NCI-H2081 (cell line): ENCODE measurements at places on chromosomes 11 and 22.

DNA sequence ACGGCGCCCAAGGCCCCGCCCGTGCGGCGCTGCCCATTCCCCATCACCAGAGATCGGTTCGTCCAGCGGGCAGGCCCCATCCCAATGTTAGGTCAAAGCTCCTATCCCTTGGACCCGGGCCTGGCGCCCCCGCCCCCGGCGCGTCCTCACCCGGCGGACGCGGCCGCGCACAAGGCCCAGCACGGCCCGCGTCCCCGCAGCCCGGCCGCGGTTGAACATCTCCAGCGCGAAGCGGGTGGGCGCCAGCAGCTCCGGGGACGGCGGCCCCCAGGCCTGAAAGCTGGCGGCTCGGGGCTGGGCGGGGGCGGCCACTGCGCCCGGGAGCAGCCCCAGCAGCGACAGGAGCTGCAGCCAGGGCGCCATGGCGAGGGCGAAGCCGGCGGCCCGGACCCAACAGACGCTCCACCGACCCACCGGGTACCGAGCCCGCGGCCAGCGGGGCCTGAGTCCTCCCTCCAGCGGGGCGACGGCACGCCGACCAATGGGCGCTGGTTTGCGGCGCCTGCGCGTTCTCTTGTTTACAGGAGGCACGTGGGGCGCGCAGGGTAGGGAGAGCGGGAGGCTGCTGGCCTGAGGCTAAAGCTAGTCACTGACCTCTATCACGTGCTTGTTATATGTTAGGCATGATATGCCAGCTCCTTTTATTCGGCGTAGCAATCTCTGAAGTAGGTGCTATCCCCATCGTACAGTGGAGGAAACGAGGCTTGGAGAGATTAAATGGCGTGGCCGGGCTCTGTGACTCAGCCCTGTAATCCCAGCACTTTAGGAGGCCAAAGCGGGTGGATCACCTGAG lies at the start of gene CTSF:
TSS of gene CTSF (minus strand) at position 483 of the 793 bp plus-strand sequence. CDS start at position 363, 120 bp downstream.
- peak; percentile 85 for DNase-seq

DNA sequence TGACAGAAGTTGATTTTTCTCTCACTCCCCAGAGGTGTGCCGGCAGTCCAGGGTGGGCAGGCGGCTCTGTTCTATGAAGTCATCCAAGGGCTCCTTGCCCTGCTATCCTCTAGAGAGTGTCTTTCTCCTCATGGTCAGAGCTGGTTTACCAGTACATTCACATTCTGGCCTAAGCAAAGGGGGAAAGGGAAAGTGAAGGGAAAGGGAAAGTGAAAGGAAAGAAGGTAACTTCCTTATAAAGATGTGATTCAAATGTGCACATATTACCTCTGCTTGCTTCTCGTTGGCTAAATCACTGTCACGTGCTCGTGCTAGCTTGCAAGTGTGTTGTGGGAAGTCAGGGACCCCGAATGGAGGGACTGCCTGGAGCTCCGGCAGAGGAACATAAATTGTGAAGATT lies 2.9 kb upstream of the HTATIP2 start:
- DNase-seq = no peak

DNA sequence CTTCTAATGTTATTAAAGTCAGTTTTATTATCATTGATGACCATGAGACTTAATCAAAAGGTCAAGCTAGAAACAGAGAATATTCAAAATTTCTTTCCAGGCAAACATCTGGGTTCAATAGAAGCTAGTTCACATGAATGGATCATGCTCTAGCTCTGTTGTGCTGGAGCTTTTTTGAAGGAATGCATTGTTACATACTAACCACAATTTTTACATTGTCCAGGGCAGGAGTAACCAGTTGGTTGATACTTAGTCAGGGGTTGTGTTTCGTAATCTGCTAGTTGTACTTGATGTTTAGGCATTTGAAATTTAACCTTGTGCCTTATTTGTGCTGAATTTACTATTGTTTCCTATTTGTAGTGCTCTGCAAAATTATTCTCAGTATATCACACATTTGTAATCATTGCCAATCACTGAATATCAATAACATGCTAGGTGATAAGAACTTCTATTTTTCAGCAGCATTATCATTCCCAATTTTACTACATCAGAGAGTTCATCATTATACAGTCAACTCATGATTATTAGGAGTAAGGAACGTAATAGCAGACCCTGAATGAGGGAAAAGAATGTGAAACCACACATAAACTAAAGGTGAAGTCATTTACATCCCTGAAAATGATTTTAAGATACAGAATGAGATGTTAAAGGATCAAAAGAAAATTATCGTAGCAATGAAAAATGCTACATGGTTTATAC lies 23.2 kb downstream of the NF2 start:
- no peak for DNase-seq

DNA sequence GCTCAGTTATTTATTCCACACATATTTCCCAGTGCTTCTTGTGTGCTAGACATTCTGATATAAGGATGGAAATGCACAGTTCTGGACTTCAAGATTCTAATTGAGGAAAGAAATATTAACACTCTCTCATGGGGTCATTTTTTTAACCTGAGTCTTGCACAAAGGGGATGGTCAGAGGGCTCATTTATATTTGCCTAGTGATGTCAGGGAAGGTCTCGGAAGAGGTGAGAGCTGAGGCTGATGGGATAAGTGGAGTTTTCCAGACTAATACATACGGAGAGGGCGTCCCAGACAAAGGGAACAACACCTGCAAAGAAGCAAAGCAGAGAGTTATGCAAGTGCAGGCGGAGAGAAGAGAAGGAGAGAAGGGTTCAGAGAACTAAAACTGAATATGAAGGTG lies 1304.6 kb upstream of the TENM4 start:
- no peak for DNase-seq

DNA sequence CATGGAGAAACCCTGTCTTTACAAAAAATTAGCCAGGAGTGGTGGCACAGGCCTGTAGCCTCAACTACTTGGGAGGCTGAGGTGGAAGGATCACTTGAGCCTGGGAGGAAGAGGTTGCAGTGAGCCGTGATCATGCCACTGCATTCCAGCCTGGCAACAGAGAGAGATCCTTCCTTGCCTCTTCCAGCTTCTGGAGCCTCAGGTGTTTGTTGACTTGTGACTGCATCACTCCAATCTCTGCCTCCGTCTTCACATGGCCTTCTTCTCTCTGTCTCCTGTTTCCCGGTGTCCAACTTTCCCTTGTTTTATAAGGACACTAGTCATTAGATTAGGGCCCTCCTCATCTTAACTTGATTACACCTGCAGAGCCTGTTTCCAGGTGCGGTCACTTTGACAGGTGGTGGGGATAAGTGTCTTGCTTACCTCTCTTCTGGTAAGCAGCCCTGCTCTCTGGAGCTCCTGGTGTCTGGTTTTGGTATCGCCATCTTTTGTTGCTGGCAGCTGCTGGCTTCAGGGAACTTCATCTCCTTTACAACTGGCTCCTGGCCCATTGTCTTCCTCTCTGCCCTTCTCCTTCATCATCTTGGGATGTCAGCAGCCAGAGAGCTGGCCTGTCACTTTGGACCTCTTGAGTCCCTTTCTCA lies 8.2 kb upstream of the USP2 start:
- peak; percentile 25 for DNase-seq

DNA sequence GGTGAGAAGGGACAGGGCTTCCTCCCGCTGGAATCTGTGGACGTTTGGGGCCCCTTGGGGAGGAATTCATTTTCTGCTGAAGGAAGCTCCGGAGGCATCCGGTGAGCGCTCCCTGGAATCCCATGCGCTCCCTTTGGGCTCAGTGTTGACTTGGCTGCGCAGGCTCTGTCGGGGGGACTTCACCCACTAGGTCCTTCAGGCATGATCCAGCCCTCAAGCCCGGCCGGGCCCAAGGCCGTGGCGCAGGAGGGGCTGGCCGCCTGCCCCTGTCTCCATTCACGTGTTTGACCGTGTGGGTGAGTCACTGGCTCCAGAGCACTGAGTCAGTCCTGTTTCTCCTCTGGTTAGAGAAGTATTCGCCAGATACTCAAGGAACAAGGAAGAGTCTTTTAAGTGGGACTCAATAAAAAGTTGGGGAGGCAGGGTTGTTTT lies 1.4 kb downstream of the CTTN start:
- DNase-seq = no peak

DNA sequence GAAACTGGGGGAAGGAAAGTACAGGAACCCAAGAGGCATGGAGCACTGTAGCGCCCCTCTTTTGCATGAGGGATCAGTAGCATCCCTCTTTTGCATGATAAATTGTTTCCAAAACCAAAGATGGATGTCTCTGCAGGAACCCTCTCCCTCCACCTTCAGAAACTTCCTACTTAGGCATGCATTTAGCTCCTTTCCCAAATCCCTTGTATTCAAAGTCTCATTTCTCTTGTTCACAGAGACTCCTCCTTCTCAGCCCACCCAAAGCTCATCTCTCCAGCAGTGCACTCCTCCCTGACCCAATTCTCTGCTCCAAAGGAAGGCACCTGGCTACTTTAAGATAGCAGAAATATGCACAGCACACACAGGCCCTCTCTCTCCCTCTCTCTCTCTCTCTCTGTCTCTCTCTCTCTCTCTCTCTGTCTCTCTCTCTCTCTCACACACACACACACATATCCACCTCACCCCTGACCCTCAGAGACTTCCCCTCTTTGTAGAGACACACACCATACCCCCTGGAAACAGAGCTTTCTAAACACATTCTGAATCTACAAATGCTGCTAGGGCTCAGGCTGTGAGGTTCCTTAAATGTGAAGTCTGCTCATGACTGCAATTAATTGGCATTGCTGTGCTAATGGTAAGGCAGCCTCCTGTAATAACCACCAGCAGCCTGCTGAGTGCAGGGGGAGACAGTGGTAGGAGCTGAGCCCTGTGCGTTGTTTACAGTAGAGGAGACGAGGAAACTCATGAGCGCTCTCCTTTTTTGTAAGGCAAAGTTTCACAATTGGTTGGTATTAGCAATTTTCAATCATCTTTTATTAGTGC lies 519.6 kb downstream of the NTM start:
- no peak for DNase-seq

DNA sequence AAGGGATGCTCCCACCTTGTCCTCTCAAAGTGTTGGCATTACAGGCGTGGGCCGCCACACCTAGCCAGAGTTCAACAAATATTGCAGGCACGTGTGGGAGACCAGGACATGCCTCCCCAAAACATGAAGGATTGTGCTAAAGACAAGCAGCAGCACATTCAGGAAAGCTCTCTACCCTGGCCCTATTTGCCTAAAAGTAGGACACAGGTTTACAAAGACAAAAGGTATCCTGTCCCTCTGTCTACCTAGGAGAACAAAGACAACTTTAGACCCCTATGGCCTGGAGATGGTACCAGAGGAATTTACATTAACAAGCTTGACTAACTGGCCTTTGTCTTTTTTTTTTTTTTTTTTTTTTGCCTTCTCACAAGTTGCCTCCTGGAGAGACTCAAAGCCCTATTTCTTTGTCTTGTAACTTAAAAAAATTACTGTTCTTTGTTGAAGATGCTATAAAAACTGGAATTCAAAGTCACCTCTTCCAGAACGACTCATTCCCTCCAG lies 859 bp upstream of the ACCS start:
- no peak for DNase-seq

DNA sequence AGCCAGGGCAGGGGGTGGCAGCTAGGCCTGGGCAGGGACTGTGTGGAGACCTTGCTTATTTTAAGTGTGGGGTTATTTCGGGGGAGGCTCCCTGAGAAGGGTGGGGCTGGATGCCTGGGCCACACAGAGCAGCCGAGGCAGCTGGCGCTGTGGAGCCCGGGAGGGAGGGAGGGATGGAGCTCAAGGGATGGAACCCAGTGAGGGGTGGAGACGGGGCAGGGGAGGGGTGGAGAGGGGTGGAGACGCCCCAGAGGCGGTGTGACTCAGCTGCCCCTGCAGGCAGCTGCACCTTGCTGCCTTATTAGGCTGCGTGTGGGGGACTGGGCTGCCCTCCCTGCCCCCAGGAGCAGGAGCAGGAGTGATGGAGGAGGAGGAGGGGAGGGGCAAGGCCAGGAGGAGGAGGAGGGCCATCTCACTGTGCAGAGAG lies 9.8 kb upstream of the TSSC4 start:
- no peak for DNase-seq

GRCh38 chr22:18950141-18950540 lies 14.0 kb upstream of the PRODH start:
- DNase-seq = no peak

DNA sequence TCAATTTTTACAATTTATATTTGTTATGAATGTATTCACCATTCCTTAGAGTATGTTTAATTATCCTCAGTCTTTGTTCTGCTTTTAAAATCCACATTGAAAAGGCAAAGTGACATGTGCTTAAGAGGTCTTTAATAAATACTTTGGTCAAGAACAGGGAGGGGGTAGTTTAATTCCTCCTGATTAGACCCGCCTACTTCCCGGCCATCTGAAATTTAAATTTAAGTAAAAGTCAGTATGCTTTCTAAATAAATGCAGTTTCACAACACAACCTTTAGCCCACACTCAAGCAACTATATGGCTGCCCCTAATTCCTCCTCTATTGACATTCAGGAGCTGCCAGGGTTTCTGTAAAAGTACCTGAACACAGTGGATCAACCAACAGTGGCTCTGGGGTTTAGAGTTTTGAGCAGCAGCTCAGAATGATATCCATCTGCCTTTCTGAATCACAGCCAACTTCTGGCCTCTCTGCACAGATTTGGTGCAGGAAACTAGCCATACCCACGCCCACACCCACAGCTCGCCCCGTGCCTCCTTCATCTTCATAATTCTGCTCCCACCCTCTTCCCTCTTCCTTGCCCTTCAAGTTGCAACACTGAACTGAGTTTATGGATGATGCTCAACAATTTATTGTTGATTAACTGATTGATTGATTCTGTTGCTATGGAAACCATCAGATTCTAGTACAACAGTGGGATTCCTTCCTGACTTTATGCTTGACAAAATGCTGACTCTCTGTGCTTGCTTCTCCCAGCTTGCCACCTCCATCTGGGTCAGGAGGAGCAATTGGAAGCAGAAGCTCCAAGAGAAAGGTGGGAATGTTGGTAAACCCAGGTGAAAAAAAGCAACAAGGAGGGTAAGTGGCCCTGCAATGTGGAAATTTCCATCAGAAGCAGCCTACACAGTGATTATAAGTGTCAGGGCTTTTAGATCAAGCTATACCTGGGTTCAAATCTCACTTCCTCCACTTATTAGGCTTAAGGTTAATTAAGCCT lies 70.8 kb downstream of the PANX1 start:
- DNase-seq = no peak
